Fibroblast of skin of left quadriceps (primary cell): ENCODE measurements at places on chromosomes 1 and 21.

DNA sequence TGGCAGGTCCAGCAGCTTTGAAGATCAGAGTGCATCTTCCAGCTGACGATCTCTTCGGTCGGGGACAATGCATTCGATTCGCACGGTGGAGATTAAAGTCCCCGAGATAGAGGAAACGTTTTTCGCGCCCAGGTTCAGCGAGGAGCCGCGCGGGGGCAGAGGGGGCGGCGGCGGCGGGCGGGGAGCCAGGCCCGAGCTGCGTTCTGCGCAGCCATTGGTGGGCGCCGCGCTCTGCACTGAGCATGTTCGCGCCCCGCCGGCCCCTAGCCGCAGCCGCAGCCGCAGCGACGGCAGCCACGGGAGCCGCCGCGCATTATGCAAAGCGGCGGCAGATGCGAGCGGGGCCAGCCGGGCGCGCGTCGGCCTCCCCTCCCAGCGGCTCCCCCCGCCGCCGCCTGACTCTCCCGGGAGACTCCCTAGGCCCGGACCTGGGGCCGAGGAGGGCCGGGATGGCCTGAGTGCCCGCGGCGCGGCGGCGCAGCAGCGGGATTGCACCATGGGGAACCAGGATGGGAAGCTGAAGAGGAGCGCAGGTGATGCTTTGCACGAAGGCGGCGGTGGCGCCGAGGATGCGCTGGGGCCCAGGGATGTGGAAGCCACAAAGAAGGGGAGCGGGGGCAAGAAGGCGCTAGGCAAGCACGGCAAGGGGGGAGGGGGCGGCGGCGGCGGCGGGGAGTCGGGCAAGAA lies at the start of gene FMN2:
Gene FMN2 (plus strand): TSS at position 270 of the 687 bp plus-strand sequence. CDS start 227 bp downstream, at position 497.
- peak; percentile 47 for DNase-seq

- no peak for DNase-seq
Measured at GRCh38 chr1:149949911-149950310, 13.2 kb upstream of the MTMR11 start.

- no peak for DNase-seq
Measured at GRCh38 chr1:159973350-159973940, 19.4 kb upstream of the SLAMF9 start.

DNA sequence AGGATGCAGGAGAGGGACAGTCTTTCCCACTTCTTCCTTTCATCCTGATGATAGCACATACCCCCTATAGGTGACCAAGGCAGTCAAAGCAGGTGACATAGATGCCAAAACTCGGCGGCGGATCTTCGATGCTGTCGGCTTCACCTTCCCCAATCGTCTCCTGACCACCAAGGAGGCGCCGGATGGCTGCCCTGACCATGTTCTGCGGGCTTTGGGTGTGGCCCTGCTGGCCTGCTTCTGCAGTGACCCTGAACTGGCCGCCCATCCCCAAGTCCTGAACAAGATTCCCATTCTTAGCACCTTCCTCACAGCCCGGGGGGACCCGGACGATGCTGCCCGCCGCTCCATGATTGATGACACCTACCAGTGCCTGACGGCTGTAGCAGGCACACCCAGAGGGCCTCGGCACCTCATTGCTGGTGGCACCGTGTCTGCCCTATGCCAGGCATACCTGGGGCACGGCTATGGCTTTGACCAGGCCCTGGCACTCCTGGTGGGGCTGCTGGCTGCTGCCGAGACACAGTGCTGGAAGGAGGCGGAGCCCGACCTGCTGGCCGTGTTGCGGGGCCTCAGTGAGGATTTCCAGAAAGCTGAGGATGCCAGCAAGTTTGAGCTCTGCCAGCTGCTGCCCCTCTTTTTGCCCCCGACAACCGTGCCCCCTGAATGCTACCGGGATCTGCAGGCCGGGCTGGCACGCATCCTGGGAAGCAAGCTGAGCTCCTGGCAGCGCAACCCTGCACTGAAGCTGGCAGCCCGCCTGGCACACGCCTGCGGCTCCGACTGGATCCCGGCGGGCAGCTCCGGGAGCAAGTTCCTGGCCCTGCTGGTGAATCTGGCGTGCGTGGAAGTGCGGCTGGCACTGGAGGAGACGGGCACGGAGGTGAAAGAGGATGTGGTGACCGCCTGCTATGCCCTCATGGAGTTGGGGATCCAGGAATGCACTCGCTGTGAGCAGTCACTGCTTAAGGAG lies 2.9 kb downstream of the NCDN start:
- no peak for DNase-seq

DNA sequence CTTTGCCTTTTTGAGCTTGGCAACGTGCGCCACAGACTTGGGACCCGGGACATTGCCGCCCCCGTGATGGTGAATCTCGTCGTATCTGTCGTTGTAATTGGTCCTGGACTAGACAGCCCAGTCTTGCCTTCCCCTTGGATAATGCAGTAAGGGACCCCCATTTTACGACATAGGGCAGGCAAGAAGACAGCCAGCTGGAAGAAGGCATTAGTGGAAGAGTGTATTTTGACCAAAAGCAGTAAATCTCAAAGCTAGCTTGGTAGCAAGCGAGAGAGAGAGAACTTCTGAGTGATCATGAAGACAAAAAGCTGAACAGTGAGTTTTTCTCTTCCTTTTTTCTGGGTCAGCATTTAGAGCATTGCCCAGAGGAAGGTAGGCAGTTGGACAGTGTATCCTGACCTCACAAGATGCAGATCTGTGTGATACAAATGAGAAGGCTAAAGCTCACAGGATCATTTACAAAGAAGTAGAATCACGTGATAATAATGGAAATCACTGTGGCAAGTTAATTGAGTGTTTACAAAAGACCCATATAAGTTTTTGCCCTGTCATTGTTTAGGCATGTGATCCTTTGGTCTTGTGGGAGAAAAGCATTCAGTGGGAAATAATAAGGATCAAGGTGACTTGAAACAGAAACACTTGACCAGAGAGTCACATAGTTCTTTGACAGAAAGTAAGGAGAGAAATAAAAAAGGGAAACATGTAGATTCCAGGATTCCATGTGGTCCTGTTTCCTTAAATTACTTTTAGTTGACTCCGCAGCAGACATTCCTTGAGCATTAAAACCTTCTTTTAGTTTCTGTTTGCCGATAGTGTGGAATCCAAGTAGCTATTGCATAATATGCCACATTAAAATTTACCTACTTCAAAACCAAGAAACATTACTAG lies 66.3 kb downstream of the CNST start:
- peak; percentile 85 for DNase-seq

- no peak for DNase-seq
Measured at GRCh38 chr1:63277195-63278192, 44.9 kb upstream of the FOXD3 start.

DNA sequence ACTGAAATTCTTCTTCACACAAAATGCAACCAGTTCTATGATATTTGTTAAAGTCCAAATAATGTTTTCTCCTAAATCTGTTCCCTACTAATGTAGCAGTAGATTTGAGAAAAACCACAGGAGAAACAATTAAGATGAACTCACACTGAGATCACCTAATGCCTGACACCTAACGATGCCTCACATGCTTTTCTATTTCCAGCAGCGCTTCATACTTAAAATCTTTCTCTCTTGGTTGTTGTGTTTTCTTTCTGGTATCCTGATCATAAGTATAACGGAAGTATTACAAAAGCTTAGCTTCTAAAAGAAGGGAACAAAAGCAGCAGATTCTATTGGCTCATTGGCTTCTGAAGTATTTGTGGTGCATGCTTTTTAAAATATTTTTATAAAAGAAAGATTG lies 267.2 kb upstream of the SGIP1 start:
- no peak for DNase-seq

GRCh38 chr1:154751690-154752089 lies 118.4 kb downstream of the KCNN3 start:
- DNase-seq = no peak

GRCh38 chr21:42315296-42315891 lies at the start of gene TFF3:
Gene TFF3 (minus strand): TSS chr21:42315409. CDS start chr21:42315374, 35 bp downstream.
- no peak for DNase-seq

DNA sequence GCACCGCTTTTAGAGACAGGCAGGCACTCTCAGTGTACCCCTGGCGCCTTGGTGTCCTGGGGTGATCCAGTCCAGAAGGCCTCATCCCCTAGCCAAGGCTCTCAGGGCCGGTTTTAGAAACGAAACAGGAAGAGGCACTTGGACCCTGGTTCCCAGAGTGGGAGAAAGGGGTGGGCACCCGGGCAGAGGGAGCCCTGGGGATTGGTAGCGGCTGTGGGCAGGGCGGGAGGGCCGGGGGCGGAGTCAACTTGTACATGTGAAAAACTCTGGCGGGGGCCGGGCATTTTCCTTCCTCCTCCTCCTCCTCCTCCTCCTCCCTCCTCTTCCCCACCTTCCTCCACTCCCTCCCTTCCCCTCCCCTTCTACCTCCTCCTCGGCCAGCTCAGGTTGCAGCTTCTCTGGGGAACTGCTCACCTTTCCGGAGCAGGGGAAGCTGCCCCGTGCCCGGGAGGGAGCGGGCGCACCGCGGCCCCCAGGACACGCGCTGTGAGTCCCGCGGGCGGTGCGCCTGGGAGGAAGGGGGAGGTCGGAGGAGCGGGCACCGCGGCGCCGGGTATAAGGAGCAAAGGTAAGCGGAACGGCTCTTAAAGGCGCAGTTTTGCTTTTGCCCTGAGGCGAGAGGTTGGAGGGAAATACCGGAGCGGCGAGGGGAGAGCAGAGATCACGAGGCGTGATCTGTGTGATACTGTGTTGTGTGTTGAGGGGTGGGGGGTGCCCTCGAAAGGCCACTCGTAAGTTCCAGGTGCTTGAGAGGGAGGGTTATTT lies at the start of gene CDK18:
Gene CDK18 (plus strand): TSS at position 359 of the 765 bp plus-strand sequence. CDS start 18,499 bp downstream, outside the sequence.
- no peak for DNase-seq

GRCh38 chr1:75131565-75132241 lies 2.5 kb upstream of the LHX8 start:
- DNase-seq = no peak

DNA sequence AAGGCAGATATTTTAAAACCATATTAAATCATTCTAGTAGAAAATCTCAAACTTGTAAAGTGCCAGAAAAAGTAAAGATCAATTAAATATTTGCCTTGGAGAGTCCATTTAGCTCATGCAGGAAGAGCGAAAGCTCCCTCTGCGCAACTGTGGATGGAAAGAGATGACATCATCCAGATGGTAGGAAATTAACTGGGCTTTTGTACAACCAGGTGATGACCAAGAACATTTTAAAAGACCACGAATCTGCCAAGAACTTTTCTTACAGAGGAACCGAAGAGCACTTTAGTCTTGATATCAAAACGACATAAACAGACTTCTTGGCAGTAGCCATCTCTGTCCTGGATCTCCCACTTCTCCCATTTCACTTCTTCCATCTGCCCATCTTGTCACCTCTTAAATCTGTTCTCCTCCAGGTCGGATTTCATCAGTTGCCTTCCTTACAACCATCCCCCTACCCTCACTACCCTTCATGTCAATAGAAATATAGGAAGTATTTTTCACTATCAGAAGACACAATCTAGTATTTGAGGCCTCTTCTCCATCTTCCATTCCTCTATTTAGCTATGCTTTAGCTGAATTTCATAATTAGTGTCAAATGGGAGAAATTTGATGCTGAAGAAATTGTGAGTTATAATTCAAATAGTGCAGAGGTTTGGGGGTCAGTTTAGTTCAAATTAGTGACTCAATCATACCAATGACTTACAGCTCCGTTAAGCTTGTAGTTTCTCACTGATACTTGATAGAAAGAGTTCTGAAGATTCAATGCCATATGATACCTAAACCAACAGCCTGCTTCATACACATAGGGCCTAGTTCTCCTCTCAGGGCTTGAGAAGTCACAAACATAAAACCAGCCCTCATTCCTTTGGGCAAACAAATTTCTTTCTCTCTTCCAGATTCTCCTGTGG lies 22.0 kb upstream of the DNASE2B start:
- DNase-seq = no peak

GRCh38 chr1:180773210-180773865 lies 139.4 kb upstream of the KIAA1614 start:
- DNase-seq = peak; percentile 20

DNA sequence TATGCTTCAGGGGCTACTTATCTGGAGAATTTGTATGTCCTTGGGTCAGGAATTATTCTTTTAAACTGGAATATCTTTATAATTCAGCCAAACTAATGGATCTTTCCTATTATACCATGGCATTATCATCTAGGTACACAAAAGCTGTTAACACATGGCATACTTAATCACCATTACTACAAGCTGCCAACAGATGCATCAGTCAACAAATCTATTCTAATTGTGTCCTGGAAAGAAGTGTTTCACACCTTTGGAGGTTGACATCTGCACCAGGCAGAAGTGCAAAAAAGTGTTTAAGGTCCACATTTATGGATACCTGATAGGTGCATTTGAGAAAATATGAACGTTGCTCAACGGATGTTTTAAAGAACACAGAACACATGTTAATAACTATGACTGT lies 470.2 kb upstream of the ADGRL2 start:
- no peak for DNase-seq

GRCh38 chr1:115469703-115470476 lies 131.8 kb upstream of the NGF start:
- no peak for DNase-seq

DNA sequence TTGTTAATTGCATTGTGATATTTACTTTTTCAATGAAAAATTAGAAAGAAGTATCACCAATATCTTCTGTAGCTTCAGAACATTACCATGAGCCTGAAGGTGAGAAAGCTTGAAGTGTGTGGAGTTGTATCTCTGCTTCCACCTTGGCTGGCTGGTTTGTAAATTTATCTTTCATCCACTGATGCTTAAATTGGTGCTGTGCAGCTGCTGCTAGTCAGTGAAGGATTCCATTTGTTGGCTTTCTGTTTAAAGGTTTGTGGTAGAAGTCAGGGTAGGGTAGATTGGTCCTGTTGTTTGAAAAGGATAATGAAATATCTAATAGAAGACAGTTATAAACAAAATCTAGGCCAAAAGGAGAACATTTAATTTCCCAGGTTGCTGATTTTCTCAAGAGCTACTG lies 105.7 kb downstream of the C1orf21 start:
- DNase-seq = no peak

DNA sequence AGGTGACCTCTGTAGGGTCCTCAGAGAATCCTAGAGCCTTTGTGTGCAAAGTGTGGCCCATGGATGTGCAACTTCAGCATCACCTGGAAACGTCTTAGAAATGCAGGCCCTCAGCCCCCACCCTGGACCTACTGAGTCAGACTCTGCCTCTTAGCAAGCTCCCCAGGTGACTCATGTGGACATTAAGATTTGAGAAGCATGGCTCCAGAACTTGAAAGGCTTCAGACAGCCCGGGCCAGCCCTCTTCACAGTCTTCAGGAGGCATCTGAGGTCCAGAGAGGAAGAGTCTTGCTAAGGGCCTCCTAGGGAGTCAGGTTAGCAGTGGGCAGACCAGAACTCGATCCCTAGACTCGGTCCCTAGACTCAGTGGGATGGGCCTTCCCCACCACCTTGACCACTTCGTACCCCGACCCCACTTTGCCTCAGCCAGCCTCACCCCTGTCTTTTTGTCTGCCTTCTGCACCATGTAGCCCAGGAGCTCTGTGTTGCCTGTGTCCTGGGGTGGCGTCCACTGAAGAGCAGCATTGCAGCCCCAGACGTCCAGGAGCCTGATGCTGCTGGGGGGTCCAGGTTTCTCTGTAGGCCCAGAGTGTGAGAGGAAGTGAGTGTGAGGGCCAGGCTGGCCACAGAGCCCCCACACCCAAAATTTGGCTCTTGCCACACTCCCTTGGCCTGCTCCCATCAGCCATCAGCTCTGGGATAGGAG lies 4.8 kb downstream of the MYBPH start:
- no peak for DNase-seq

DNA sequence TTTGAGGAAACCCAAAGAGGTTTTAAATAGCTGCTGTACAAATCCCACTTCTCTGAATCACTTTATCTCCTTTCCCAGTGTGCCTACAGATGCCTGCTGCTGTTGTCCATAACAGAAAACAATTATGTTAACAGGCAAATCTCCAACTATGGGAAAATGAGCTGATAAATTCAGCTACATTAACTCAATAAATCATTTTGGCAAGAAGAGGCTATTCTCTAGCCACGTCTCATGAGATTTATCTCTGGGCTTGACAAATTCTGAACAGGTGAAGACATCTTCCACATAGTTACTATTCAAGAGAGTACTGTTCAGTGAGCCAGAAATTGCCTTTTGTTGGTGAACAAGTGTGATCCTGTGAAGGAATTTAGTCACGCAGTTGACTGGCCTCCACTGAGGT lies 327.1 kb upstream of the FMN2 start:
- DNase-seq = no peak
